ENCODE measurements at places on chromosomes 7 and 10.

- no peak for DNase-seq
Observed at GRCh38 chr10:88892222-88892967, 12.3 kb downstream of the STAMBPL1 start.

GRCh38 chr10:34281661-34282582 lies 533.2 kb downstream of the PARD3 start:
- DNase-seq = no peak

DNA sequence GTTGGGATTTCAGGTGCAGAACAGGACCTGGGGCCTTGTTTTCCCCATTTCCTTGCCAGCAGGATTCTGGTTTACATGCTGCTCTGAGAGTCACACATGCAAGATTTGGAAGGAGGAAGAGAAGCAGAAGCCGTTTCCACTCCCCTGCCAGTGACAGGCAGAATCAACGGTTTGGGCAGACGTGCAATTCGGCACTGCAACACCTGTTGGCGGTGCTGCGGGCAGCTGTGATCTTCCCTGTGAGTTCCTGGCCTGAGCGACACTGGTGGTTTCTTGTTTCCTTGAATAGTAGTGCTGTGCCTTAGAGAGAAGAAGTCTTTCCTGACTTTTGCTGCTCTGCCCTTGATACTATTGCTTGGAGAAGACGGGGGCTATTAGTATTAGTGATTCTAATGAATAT lies 1126.2 kb downstream of the TYW1 start:
- no peak for DNase-seq

GRCh38 chr7:105205592-105206237 lies 183.0 kb downstream of the SRPK2 start:
- no peak for DNase-seq

GRCh38 chr10:14192746-14193145 lies 138.0 kb downstream of the FRMD4A start:
- DNase-seq = no peak

DNA sequence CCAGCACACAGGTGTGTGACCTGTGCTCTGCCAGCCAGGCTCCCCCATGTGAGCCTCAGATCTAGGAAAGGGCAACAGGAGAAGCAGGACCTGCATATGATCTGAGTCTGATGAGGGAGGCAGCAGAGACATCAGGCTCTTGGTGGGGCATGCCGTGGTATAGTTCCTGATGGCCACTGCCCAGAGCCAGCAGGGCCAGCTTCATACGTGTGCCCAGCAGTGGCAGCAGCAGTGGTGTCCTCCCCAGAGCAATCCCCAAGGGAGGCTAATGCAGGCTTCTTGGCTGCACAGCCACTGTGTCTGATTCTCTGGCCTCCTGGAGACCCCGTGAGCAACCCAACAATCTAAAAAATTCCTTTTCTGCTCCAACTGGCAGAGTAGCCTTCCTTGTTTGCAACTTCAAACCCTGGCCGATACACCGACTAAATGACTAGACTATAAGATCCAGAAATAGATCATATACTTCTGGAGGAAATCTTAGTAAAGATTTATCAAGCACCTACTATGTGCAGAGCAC lies 230.6 kb upstream of the ZMIZ1 start:
- DNase-seq = no peak

GRCh38 chr7:134988161-134988560 lies 1.9 kb downstream of the AGBL3 start:
- no peak for DNase-seq

- DNase-seq = no peak
Observed at GRCh38 chr10:79310911-79311573, 36.2 kb upstream of the PPIF start.

DNA sequence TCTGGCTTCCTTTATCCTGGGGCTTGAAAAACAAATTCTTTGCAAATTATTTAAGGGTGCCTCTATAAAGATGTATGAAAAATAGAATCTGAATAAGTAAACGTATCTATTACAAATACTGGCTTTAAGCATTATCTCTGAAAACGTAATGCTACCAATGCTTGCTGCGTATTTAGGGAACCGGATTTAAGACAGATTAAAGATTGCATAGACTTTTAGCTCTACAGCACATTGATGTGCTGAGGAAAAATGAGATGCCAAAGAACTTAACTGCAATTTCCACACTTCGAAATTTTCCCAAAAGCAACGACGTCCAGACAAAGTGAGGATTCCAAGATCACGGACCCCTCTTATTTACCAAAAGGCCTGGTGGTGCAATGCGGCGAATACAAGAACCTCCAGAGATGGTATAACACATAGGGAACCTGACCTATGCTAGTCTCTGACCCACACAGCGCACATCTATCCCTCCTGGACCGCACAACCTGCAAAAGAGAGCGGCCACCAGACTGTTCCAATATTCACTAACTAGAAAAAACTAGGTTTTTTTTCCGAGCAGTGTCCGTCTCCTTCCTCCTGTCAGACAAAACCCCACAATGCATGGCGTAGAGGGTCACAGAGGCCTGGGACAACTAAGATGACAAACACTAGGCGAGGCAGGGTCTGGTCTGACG lies 34.3 kb upstream of the PHF14 start:
- DNase-seq = no peak

- no peak for DNase-seq
Observed at GRCh38 chr10:12635127-12635541, 285.8 kb downstream of the CAMK1D start.

GRCh38 chr7:111595780-111596179 lies 33.5 kb upstream of the IMMP2L start:
- no peak for DNase-seq

GRCh38 chr7:96327429-96327828 lies 5.5 kb upstream of the SLC25A13 start:
- no peak for DNase-seq

GRCh38 chr7:157807510-157807909 lies 470.7 kb downstream of the DNAJB6 start:
- no peak for DNase-seq

DNA sequence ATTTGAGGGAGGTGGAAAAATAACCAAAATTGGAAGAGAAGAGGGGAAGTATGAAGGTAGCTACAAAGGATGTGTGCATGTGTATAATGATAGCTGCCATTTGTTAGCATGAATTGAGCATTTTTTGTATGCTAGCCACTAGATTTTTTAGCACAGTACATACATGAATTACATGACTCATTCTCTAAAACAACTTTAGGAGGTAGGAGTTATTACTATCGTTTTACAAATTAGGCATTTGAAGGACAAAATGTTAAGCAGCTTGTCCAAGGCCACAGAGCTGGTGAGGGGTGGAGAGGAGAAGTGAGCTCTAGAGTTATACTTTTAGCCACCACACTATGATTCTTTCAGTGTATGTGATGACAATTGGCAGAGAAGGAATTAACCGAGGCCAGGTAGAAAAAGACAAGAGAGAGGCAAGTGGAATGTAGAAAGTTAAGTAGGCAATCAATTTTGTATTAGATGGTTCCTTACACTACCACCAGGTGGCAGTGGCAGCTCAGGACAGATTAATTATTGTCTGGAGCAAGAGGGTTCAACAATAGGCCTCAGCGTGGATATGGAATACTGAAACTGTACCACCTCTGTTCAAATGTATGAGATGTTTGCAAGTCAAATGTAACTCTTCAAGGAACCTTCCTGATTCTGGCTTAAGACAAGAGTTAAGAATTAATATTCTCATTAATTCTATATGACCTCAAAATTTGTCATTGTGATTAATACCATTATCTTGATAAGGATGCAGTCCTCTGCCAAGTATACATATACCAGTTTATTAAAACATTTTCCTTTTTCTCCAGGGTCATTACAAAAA lies 128.0 kb downstream of the MBL2 start:
- peak; percentile 53 for DNase-seq

GRCh38 chr10:130220251-130221185 lies 84.3 kb downstream of the GLRX3 start:
- DNase-seq = no peak

- peak; percentile 59 for DNase-seq
Observed at GRCh38 chr7:131556053-131556908, at the start of gene PODXL. Gene PODXL, minus strand, starts transcription at chr7:131556628. Its CDS starts 269 bp downstream, at chr7:131556359.

DNA sequence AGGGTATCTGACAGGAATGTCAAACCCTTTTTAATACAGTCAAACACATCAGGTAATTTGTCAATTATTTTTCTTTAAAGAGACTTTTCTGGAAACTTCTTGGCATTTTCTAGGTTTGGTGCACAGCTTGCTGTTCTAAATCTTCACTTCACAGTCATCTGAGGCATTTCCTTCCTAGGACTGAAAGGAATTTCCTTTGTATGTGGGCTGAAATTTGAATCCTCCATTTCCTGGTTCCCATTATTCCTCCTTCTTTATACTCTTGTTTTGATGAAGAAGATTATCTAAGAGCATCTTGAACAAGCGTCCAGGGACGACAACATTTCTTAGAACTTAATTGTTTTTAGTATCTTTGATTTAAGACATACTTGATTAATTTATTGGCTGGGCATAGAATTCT lies 24.9 kb downstream of the CALD1 start:
- no peak for DNase-seq

GRCh38 chr7:64602086-64602485 lies 39.2 kb upstream of the ZNF680 start:
- DNase-seq = no peak

DNA sequence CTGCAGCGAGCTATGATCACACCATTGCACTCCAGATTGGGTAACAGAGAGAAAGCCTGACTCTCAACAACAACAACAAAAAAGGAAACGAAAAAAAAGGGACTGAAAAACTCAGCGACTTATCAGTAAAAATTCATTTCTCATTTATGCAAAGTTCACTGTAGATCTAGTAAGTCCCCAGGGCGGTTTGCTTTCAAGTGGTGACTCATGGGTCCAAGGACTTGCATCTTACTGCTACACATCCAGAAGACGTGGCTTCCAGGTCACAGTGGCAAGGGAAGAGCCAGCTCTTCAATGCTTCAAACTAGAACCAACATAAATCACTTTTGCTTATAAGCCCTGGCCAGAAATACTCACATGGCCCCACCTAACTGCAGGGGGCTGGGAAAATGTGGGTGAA lies 178.3 kb upstream of the AUTS2 start:
- DNase-seq = no peak

- no peak for DNase-seq
Observed at GRCh38 chr7:26224359-26224758, 22.8 kb downstream of the CBX3 start.

Data from hippocampal formation (tissue), 2 donors.